CD4-positive, alpha-beta memory T cell (primary cell): ENCODE measurements at places on chromosomes 5 and 9.

GRCh38 chr5:56176155-56176798, 56.9 kb downstream of the ANKRD55 start:
- H3K27ac ChIP-seq: no peak overlapping the region
- no peaks in the 10 kb centered on the region for H3K36me3 ChIP-seq
- H3K4me3 ChIP-seq: no peak overlapping the region
- no peaks in the 10 kb centered on the region for H3K27me3 ChIP-seq
- no peak for DNase-seq

DNA sequence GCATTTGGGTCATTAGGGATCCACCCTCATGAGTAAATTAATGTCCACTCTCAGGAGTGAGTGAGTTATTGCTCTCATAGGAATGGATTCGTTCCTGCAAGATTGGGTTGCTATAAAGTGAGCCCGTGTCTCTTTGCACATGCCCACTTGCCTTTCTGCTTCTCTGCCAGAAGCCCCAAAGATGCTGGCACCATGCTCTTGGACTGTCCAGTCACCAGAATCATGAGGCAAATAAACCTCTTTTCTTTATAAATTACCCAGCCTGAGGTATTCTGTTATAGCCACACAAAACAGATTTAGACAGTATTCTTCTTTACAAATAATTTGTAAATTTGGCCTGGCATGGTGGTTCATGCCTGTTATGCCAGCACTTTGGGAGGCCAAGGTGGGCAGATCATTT, 24.6 kb downstream of the CDC26 start:
- H3K4me1 ChIP-seq: no peaks in the 10 kb centered on the region
- H3K27ac ChIP-seq: no peak overlapping the region
- no peak for DNase-seq
- H3K36me3 ChIP-seq: no peaks in the 10 kb centered on the region
- H3K4me3 ChIP-seq: no peak overlapping the region

DNA sequence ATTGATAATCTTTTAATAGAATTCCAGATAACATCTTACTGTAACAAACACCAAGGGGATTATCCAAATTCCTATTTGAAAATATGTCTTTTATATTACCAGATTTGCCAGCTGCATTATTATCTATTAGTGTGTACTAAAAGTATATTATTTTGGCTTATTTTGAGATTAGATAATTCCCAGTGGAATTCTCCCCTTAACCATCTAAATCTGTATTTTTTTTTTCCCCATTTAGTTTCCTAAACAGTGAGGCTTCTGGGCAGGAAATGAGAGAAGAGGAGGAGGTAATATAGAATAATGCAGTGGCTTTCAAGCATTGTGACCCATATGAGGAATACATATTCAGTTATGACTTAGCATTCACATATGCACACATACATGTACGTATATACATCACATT, 53.5 kb upstream of the ABL1 start:
- H3K36me3 ChIP-seq: no peaks in the 10 kb centered on the region
- H3K4me3 ChIP-seq: no peak overlapping the region
- H3K27ac ChIP-seq: no peak overlapping the region
- no peaks in the 10 kb centered on the region for H3K27me3 ChIP-seq
- H3K4me1 ChIP-seq: no peaks in the 10 kb centered on the region

- no peaks in the 10 kb centered on the region for H3K27me3 ChIP-seq
- H3K4me1 ChIP-seq: peaks cover 3% of the 10 kb centered on the region
- no peak overlapping the region for H3K27ac ChIP-seq
- H3K36me3 ChIP-seq: no peaks in the 10 kb centered on the region
- H3K4me3 ChIP-seq: no peak overlapping the region
Observed at GRCh38 chr9:126945682-126946081, 31.1 kb downstream of the RALGPS1 start.

- DNase-seq: no peak
- H3K4me3 ChIP-seq: no peak overlapping the region
- no peak overlapping the region for H3K27ac ChIP-seq
- H3K27me3 ChIP-seq: no peaks in the 10 kb centered on the region
- peaks cover 44% of the 10 kb centered on the region for H3K4me1 ChIP-seq
- H3K36me3 ChIP-seq: no peaks in the 10 kb centered on the region
Observed at GRCh38 chr9:134061019-134061687, 6.7 kb downstream of the BRD3 start.
